Activated CD4-positive, CD25-positive, alpha-beta regulatory T cell treated with anti-CD3 and anti-CD28 coated beads, Interleukin-2, amount 50 U/mL, for 16 hours (primary cell): ENCODE measurements at places on chromosomes 16 and 17.
A peak's percentile ranks its signal among the peaks of the same experiment; 100 is the strongest.

DNA sequence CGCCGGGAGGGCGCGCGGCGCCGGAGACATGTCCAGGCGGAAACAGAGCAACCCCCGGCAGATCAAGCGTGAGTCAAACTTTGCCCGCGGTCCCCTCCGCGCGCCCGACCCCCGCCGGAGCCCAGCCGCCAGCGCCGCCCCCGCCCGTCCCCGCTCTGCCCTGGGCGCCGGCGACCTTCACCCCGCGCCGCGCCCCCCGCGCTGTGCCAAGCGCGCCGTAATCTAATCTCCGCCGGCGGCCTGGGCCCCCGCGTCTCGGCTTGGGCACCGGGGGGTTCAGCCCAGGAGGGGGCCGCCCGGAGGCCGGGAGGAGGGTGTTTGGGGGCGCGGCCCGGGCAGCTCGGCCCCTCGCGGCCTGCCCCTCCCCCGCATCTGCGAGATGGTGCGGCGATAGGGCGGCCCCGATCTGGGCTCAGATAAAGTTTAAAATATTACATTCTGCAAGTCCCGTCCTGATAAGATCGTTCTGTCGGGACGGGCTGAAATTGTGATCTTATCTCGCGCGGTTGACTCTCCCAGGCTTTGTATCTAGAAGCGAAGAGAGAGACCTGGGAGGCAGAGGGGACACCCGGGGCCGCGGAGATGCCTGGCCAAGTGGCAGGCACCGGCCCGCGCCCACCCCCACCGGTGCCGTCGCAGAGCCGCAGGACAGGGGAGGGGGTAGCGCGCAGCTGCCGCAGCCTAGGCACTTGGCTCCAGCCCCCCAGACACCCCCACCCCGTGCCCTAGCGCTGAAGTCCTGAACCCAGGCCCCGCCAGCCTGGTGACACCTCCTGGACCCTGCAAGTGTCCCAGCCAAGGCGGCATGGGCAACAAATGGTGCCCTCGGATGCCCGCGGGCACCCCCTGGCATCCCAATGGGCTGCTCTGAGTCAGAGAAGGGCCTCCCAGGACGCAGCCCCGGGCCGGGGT, 787 bp downstream of the ZFPM1 start:
- no peak for DNase-seq

DNA sequence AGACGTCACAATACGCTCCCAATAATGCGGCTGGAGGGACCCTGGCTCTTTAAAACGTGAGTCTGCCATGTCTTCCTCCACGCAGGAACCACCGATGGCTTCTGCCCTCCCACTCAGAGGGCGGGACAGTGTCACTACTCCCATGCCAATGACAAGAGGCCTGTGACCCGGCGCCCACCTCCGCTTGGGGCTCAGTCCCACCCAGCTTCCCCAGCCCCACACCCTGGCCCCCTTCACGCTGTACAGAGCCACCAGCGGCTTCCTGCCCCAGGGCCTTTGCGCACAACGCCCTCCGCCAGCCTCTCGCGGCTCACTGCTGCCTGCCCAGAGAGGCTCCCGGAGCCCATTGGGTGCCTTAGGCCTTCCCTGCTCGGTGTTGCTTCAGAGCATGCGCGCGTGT, 29.5 kb upstream of the ZNF469 start:
- no peak for DNase-seq

- DNase-seq, result peak; percentile 38
Measured at GRCh38 chr16:67236563-67237395, 9.8 kb downstream of the TMEM208 start.

- no peak for DNase-seq
Measured at GRCh38 chr17:77579131-77579530, 379.4 kb upstream of the TNRC6C start.

DNA sequence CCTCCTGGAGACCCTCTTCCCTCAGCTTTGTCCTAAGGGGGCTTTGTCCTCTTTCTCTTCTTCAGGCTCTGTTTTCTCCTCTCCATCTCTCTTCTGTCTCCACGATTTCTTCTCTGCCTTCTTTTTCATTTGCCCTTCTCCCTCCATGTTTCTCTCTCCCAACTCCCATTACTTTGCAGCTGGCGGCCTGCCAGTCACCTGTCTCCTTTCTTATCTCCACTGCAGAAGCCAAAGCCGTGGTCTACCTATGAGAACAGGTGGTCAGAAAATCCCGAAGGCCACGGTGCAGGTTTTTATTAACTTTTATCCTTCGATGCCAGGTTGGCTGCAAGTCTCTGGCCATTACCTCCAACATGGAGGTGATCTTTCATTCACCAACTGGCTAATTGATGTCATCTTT, 45.1 kb downstream of the FZD2 start:
- no peak for DNase-seq

DNA sequence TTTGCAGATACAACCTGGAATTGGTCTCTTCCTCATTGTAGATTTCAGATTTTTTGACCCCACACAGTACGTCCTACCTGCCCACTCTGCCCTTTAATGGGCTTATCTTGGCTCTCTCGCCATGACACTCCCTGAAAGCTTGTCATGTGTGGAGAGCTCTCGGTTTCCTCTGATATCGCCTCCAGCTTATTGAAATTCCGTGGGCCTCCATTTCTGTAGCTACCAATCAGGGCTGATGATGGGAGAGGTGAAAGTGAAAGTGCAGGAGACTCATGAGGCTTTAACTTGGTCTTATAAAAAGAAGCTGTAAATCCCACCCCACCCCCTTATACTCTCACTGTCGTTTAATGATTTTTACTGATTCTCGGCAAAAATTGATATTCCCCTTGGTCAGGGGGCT, 17.7 kb downstream of the HOXB1 start:
- no peak for DNase-seq

DNA sequence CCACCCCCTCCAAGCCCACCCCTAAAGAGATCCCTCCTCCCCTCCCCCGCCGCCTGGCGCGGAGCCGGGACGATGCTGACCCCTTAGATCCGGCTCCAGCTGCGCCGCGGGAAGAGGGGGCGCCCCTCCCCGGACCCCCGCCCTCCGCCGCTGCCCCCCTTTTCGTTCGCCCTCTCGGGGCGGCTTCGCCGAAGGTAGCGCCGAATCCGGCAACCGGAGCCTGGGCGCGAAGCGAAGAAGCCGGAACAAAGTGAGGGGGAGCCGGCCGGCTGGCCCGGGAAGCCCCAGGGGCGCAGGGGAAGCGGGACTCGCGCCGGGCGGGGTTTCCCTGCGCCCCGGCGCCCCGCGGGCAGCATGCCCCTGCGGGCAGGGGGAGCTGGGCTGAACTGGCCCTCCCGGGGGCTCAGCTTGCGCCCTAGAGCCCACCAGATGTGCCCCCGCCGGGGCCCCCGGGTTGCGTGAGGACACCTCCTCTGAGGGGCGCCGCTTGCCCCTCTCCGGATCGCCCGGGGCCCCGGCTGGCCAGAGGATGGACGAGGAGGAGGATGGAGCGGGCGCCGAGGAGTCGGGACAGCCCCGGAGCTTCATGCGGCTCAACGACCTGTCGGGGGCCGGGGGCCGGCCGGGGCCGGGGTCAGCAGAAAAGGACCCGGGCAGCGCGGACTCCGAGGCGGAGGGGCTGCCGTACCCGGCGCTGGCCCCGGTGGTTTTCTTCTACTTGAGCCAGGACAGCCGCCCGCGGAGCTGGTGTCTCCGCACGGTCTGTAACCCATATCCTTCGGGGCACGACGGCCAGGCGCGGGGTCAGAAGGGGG, 623 bp downstream of the CACNA1G start:
- DNase-seq, result no peak

DNA sequence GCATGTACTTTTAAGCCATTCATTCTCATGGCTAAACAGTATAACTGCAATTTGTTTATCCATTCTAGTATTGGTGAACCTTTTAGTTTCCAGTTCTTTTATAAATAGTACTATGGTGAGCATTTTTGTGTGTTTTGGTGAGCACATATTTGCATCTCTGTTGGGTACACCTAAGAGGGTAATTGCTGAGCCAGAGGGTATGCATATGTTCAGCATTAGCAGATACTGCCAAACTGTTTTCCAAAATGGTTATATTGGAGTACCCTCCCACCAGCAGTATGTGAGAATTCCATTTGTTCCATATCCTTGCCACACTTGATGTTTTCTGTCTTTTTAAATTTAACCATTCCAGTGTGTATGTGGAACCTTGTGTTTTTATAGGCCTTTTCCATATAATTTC, 54.1 kb upstream of the SLC12A3 start:
- DNase-seq, result no peak

GRCh38 chr17:45149669-45150664, 1.7 kb downstream of the HEXIM1 start:
- DNase-seq, result no peak

GRCh38 chr17:59165933-59166342, 10.4 kb downstream of the PRR11 start:
- peak; percentile 26 for DNase-seq

- no peak for DNase-seq
Measured at GRCh38 chr16:80723091-80723490, 81.3 kb downstream of the CDYL2 start.

DNA sequence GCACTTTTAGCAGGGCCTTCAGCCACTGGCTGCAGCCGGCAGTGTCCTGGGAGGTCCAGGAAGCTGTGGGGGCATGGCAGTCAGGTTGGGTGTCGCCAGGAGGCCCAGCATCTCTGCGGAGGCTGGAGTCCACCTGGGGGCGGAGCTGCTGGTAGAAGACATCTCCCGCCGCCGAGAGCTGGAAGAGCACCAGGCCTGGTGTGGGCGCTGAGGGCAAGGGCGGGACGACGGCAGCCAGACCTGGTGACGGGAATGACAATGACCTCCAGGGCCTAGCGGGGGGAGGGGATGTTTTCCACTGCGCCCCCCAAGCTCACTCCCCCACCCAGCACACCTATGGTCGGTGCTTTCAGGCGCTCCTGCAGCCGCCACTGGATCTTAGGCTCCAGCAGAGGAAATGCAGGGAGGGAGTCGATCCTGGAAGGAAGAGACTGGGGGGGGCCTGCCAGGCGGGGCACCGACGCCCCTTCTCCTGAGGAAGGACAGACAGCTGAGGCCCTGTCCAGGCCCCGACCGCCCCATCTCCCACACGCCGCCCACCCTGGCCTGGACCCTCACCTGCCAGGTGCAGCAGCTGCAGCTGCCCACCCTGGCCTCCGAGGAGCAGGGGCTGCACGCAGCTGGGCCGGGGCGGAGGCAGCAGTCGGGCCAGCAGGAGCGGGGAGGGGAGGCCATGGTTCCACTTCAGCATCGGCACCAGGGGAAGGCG, 7.1 kb downstream of the TAF1C start:
- no peak for DNase-seq

- DNase-seq, result no peak
Measured at GRCh38 chr16:12920739-12921138, 19.3 kb downstream of the SHISA9 start.

DNA sequence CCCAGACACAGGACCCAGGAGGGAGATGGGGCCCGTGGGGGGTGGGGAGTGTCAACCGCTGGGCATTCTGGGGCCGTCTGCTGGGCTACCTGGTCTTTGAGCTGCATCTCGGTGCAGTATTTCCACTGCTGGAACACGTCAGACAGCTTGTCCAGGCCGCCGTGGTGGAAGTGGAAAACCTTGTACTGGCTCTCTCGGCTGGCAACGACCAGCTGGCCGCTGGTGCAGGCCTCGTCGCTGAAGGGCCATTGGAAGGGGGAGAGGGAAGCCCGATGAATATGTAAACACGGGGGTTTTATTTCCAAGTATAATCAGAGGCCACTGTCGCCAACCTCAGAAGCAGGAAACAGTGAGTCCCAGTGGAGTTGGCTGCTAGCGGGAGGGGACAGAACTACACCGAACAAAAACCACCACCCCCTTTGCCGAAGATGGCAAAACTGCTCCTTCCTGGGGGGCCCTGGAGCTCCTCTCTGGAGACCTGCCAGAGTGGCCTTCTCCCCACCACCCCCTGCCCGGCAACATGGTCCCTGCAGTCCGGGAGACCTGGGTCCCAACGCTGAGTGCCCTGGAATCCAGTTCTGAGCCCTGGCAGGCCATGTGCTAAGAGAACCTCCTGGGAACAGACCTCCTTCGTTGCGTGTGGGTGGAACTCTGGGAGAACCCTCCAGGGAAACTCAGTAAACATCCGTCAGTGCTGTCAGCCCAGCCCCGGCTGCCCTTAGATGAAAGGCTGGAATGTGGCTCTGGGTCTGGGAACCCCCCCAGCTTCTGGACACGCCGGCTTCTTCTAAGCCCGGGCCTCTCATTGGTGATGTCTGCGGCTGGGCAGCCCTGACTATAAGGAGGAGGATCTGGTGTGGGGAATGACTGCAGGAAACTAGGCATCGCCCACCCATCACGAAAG, 84.1 kb downstream of the TBC1D16 start:
- DNase-seq, result no peak
